ENCODE measurements at places on chromosomes 11 and 22. TPM values are rescaled to one million over a fixed set of nuclear protein-coding genes. Genes with fewer than 3 reads are reported as not detected.

- peak; percentile 76 for DNase-seq
These were observed 74.2 kb downstream of the KCNQ1 start for GRCh38 chr11:2518983-2519340.

DNA sequence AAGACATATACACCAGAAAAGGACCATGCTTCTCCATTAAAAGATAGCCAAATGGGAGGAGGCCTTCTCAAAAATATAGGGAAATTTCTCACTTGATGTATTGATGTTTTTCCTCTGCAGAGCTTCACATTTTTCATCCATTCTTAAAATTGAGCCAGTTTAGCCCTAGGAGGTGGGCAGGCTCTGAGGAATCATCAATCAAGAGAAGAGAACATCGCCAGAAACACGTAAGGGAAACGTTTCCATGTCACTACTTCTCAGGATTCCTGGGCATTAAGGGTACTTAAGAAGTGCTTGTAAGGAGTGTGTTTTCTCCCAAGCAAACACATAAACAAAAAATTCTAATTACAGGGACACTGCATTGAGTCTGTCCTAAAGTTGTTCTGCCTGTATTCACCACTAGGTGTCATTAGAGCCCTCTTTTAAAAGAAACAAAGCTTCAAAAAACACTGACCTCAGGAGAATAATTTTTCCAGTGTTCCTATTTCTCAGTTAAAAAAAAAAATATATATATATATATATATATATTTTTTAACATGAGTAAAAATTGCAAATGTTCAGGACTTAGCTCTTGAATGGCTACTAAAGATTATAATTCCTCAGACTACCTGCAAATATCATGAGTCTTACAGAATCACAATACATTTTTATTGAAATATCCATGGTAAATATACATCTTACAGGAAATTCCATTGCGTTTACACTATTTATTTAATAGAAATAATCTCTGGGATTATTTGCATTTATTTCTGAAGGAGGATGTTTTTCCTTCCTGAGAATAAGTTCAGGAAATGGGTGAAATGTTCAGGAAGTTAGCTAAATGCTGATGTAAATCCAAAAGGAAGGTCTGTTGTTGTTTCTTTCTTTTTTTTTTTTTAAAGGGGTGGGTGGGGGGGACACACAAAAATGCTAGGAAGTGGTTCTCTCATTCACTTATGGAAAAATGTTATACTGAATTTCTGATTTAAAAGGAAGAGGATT is 16.0 kb downstream of the FZD4 start:
- DNase-seq: no peak

DNA sequence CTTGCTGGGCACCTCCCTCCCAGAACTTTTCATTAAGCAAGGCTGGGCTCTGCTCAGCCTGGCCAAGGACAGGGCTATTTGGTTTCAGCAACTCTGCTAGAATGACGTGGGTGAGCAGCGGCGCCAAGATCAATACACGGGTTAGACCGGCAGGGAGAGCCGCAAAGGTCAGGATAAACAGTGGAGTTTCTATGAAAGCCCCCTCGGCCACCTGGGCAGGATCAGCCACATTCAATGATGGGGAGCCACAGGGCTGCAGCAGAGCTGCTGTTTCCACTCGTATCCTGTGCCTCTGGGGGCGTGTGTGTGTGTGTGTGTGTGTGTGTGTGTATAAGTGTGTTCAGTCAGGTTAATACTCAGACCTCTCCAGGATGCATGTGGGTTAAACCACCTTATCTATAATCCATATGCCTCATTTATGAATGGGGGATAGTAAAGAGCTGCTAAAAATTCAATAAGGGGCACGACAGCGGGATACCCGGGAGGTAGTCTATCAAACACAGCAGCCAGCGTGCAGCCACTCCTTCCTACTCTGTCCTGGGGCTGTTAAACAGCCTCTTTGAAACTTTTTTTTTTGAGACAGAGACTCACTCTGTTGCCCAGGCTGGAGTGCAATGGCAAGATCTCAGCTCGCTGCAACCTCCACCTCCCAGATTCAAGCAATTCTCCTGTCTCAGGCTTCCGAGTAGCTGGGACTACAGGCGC is 34.8 kb downstream of the MYH9 start:
- DNase-seq: no peak

DNA sequence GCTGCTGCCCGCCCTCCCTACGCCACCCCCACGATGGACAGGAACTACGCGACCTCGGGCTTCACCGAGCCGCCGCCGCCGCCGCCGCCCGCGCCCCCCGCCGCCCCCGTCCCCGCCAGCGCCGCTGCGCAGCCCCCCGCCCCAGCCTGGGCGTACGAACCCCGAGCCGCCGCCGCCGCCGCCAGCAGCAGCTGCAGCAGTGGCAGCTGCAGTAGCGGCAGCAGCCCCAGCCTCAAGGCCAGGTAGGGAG is 407 bp downstream of the QSER1 start:
- no peak for DNase-seq

DNA sequence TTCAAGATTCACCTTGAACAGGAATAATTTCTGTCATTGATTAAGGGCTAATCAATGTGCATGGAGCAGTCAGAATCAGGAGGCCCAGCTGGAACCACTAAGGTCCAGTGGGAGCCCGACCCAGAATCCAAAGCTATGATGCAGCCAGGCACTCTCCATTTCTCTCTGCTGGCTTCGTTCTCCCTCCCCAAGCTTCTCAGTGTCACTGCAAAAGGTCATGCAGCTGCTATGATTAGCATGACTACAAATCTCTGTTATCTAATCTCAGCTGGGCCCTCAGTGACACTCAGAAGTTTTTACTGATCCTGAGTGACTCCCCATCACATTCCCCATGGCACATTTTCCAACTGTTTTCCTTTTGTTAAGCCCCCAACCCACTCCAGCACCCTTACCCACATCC is 31.1 kb upstream of the PRSS23 start:
- DNase-seq: no peak

- no peak for DNase-seq
These were observed 229.3 kb downstream of the CASP12 start for GRCh38 chr11:104668797-104669463.

- peak; percentile 32 for DNase-seq
These were observed 10.3 kb downstream of the LTO1 start for GRCh38 chr11:69664901-69665300.

GRCh38 chr22:20430101-20430719 is 7.4 kb downstream of the SCARF2 start:
- peak; percentile 55 for DNase-seq

GRCh38 chr11:97502201-97502600 is 1112.4 kb downstream of the JRKL start:
- no peak for DNase-seq

- no peak for DNase-seq
These were observed 350.2 kb downstream of the TTC28 start for GRCh38 chr22:28329186-28330073.

DNA sequence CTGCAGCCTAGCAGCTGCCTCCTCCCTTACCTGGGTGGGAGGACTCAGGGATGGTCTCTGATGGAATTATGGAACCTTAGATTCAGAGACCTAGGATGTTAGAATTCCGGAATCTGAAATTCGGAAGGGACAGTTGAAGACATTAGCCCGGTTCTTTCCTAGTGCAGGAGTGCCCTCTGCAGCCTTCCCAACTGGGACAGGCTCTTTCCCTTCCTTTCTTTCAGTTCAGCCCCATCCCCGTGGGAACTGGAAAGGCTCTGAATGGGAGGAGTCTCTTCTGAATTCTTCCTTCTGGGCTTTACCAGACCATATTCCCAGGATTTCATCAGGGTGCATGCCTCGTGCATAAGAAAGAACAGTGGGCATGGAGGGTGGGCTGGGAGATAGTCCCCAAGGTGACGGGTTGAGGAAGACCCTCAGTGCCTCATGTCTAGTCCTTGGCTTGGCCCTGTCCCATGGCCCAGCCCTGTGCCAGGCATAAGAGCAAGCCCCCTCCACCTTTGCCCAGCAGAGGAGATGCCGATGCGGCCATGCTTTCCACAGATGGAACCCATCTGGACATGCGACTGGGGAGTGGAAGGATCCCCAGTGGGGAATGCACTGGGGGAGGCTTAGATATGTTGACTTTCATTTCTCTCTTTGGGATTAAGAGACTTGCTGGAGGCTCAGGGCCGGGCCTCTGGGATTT is 14.4 kb downstream of the DNAJB13 start:
- DNase-seq: no peak

- no peak for DNase-seq
These were observed 34.2 kb upstream of the VPREB1 start for GRCh38 chr22:22210375-22210774.

- DNase-seq: no peak
These were observed 12.7 kb downstream of the CSNK1E start for GRCh38 chr22:38304526-38304925.

GRCh38 chr11:47314992-47315391 is 37.5 kb downstream of the MYBPC3 start:
- no peak for DNase-seq

GRCh38 chr11:74345420-74345819 is 34.0 kb upstream of the P4HA3 start:
- no peak for DNase-seq

Gene MYO7A
- total RNA-seq: 0.34 TPM
